T-helper 22 cell (primary cell): ENCODE measurements at places on chromosomes 1 and 21.

GRCh38 chr21:30491963-30492428, at the start of gene KRTAP19-3:
Gene KRTAP19-3 (minus strand): TSS chr21:30492013. CDS start chr21:30491957, 56 bp downstream.
- DNase-seq: no peak

DNA sequence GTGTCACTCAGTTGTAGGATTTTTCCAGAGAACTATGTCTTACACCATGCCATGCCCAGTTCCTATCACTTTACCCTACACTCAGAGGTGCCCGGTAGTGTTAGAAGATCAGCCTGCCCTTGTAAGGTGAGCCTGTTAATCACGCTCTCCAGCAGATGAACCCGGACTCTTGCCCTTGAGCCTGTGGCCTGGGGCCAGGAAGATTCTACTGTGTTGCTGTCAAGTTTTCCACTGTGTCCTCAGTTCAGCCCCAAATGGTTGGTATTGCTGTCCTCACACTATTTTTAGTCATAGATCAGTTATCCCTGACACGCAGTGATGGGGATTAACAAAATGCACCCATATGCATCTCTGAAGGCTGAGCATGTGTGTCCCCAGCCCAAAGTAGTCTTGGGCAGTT, 105.0 kb upstream of the SPAG17 start:
- DNase-seq: no peak

DNA sequence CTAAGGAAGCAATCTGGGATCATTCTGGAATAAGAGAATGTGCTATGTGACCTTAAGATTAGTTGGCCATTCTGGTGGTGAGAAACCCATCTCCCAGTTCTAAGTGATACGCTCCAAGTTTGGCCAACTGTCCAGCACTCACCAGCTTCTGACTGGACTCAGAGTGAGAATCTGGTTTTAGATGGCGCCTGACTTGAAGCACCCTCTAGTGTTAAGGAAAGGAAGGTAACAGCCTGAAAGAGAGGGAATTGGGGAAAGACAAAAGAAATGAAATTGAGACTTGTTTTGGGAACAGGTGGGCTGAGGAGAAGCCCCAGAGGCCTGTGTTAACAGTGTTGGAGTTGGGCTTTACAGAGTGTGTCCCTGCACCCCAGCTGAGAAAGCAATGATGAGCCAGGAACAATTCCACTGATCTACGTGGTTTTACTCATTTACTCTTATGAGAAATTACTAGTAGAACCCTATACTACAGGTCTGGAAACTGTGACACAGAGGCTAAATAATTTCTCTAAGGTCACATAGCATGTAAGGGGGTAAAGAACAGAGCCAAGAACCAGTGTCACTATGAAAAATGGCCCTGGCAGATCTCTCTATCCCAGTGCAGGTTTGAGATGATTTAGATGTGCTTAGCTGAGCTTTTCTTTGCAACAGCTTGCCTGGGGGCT, 9.3 kb upstream of the FCAMR start:
- DNase-seq: no peak

GRCh38 chr1:214404571-214405213, 123.7 kb downstream of the SMYD2 start:
- DNase-seq: no peak

DNA sequence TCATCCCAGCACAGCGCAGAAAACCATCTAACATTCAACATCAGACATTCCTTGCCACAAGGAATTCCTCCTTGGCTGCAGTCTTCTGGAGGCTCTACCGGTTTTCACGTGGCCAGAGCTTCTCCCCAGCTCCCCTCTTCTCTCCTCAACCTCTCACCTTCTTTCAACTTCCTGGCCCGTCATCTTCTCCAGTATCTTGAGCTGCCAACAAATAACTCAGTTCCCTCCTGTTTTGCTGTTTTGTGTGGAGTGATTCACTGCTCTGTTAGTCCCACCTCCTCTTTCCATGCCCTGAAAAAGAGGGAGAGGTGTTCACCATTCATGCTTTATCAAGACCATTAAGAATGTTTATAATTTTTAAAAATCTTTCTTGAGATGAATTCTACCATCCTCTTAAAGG, 32.6 kb downstream of the PIGM start:
- DNase-seq: no peak

DNA sequence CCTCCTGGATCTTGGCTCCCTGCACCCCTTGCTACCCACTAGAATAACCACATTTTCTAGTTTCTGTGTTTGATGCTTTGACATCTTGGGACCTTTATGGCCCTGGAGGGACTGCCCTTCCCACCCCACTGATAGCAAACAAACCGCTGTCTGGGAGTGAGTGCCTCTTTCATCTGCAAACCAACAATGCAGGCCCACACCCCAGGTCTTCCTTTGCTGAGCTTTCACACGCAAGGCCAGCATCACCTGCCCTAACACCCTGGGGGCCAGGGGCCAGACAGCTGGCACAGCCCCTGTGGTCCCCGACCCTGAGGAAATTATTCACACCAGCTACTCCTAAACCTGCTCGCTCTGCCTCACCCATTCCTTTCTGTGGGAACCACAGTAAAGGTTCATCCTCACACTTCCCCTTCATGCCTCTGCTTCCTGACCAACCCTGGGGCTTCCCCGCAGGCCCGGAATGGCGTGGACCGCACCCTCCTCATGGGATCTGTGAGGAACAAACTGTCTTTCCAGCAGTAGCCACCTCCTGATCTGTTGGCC, 15.4 kb downstream of the SLC2A7 start:
- DNase-seq: no peak

DNA sequence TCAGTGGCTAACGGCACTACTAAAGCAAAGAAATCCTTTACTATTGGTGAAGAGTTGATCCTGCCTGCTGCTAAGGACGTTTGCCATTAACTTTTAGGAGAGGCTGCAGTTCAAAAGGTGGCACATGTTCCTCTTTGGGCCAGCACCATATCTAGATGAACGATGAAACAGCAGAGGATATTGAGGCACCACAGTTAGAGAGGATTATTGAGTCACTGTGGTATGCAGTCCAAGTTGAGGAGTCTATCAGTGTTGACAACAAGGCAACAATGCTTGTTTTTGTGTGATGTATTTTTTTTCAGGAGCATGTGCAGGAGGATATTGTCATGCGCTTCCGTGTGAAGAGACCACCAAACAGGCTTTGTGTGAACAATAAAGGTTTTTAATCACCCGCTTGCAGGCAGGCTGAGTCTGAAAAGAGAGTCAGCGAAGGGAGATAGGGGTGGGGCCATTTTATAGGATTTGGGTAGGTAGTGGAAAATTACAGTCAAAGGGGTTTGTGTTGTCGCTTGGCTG, 80.9 kb downstream of the UCHL5 start:
- DNase-seq: no peak

DNA sequence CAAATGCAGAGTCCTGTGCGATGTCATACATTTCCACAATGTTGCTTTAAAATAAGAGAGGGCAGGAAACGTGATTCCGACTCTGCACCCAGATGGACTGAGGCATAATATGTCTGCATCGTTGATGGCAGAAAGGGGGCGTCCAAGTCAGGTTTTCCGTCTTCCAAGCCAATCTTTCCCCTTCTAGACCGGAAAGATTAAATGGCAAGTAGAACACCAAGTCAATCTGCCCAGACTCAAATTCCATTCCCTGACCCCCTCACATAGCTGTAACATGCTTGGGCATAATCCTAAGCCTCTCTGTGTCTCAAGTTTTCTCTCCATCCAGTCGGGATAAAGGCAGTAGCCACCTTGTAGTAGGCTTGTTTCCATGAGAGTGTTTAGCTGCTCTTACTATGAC, 14.4 kb downstream of the PCP4 start:
- no peak for DNase-seq
